ENCODE measurements at places on chromosomes 5 and 9.

GRCh38 chr5:565782-566440 is 41.7 kb upstream of the SLC9A3 start:
- no peak for DNase-seq

GRCh38 chr9:8457055-8457454 is 657.5 kb upstream of the DMAC1 start:
- DNase-seq, result no peak

- no peak for DNase-seq
Observed at GRCh38 chr9:21615446-21615845, 133.3 kb upstream of the IFNE start.

DNA sequence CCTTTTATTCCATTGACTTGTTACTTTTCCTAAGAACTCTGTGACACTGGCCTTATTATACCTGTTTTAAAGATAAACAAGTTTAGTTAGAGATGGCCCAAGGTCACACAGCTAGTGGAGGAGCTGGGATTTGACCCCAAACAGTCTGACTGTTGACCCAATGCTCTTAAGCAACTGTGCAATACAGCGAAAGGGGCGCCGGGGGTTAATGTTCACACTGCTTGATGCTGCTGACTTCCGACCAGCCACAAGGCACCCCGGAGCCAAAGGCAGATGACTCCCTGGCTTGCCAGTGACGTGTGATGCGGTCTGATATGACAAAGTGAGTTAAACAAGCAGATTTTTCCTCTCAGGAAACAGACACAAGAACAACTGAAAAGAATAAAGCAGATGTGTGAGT is 23.9 kb downstream of the PIK3R1 start:
- DNase-seq, result peak; percentile 63

DNA sequence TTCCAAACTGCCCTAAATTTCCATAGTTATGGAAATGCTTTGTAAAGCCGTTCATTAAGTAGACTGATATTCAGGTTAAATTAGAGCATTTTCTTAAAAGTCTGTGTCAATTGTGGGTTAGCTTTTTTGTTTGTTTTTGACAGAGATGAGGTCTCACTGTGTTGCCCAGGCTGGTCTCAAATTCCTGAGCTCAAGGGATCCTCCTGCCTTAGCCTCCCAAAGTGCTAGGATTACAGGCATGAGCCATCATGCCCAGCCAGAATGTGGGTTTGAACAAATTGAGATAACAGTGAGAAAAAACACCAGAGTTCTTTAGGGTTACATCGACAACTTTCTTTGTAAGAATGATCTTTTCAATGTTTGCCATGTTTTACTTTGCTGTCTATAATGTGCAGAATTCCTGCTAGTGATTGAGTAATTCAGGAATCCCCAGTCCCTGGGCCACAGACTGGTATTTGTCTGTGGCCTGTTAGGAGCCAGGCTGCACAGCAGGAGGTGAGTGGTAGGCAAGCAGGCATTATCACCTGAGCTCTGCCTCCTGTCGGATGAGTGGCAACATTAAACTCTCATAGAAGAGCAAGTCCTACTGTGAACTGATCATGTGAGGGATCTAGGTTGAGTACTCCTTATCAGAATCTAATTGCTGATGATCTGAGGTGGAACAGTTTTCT is 80.5 kb downstream of the RAI14 start:
- no peak for DNase-seq

DNA sequence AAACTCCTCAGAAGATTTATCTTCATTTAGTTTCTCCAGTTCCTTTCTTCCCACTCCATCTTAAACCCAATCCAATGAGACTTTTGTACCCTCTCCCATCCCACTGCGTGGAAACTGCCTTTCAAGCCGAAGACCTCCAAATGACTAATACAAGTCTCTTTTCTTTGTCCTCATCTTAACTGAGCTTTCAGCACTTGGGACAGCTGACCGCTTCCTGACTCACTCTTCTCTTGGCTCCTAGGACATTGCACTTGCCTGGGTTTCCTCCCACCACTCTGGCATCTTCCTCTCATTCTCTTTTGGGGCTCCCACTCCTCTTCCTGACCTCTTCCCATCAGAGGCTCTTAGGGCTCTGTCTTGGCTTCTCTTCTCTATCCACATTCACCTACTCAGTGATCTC is 243.7 kb downstream of the HSPA4 start:
- DNase-seq, result no peak

DNA sequence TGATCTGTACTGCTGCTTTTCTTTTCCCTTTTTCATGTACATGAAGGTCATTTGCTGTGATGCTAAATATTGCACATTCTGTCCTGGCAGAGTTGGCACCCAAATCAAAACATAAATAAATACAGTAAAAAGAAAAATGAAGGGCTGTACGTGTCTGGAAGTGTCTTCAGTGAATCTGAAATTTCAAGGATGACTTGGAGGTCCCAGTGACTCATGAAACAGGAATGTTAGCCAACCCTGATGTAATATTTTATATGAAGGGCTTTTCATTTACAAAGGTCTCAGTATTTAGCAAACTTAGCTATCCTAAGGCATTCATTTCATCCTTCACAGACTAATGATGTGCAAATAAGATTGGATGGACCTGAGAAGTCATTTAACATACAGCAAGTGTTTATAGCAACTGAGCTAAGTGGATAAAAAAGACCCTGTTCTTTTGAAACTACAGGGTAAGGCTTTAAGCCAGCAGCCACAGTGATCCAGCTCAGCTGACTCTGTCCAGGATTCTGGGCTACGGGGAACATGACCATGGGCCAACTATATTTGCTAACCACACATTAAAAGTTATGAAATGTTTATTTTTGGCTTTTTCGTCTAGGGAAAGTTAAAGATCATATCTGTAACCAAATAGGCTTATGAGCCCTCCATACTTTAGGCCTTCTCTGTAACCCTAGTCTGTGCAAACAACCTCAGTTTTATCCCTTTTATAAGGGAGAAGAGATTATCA is 104.0 kb upstream of the DMRTA1 start:
- no peak for DNase-seq

GRCh38 chr9:84492366-84493159 is 152.0 kb upstream of the SLC28A3 start:
- no peak for DNase-seq

- no peak for DNase-seq
Observed at GRCh38 chr5:179378441-179379271, 33.4 kb upstream of the ADAMTS2 start.

- DNase-seq, result no peak
Observed at GRCh38 chr9:136907011-136907914, 20.9 kb downstream of the TRAF2 start.

GRCh38 chr9:124342776-124343485 is 72.3 kb downstream of the PSMB7 start:
- no peak for DNase-seq

- no peak for DNase-seq
Observed at GRCh38 chr5:147461915-147462314, 48.0 kb downstream of the DPYSL3 start.

DNA sequence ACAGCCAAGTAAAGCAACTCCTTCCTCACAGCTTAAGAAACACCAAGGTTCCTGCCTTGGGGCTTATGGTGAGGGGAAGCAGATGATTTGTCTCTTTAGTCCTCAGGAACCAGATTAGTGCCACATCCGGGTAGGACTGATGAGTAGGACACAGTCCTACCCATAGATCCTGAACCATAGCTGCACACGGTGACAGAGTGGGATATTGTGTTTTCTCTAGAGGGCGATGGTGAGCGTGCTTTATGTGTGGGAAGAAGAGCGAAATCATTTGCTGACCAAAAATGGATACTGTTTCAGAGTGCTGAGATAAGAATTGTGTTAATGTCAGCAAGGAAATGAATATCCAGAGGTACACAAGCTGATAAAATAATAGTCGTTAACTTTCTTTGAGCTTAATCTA is 209.0 kb upstream of the FBXL7 start:
- DNase-seq, result no peak

GRCh38 chr5:146179696-146180095 is 2.8 kb downstream of the LARS1 start:
- DNase-seq, result no peak

DNA sequence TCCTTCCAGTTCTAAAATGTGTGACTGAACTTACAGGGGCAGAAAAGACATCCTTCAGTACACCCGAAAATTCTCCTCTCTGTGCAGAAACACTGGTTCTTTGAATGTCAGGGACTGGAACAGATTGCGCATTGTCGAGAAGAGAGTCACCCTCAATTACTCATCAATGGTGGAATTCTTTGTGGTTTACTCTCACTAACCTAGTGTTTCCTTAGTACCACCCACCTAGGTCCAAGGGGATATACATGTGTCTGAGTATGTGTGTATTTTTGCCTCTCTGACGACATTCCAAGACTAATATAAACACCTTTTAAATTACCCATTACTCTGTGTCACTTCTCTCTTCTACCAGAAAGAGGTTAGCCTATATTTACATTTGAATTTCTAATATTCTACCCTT is 660.8 kb downstream of the TLE1 start:
- DNase-seq, result no peak

DNA sequence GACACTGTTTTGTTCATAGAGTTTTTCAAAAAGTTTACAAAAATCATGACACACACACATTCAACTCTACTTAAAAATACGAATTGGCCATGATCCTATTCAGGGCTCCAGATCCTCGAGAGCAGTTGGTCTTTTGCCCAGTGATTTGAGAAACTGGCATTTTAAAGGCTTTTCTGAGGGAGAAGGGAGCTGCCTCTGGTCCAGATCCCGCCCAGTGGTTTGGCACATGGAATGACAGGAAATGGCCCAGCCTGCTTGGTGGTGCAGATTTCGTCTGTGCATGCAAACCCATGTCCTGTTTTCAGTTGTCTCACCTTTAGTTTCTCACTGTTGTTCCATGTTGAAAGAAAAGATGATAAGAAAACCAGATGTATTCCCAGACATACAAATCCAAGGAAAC is 3.6 kb downstream of the CAMK4 start:
- DNase-seq, result no peak

GRCh38 chr5:82513738-82514137 is 235.6 kb upstream of the RPS23 start:
- DNase-seq, result no peak

DNA sequence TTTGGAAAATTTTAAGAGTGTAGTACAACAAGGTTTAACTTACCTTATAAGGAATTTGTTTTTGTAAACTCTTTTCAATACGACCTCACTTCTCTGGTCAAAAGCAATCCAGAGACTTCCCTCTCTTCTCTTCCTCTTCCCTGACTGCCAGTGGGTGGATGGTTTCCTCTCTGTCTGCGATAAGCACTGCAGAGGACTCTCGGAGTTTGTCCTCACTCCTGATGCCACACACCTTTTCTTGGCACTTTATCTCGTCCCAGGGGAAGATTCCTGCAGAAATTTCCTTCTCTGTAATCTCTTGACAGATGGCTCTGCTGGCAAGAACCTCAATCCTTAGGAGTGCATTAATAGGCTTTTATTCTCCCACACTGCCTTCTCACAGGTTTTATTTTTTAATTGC is 641.6 kb downstream of the NR2F1-AS1 start:
- DNase-seq, result no peak

DNA sequence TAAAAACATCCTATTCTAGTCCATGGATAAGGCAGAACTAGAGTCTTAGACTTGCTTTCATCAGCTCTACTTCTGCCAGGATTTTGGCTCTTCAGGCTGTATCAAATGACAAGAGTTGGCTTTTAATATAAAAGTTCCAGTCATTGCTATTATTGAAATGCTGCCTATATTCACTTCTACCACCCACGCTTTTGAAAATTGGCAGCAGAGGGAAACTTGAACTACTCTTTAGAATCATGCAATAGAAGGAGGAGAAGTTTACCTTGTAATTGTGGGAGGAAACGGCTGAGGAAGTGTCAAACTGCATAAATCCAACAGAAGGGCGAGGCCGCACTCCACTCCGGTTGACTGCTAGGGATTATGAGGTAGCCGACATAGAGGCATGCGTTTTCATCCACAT is 122.6 kb upstream of the BASP1 start:
- DNase-seq, result no peak

GRCh38 chr5:150514708-150515211 is 6.8 kb downstream of the NDST1 start:
- DNase-seq, result no peak

- no peak for DNase-seq
Observed at GRCh38 chr5:173618927-173619519, 2.6 kb upstream of the BOD1 start.

- DNase-seq, result no peak
Observed at GRCh38 chr9:110744715-110745384, 76.3 kb downstream of the MUSK start.

- no peak for DNase-seq
Observed at GRCh38 chr9:92718086-92719001, 46.3 kb downstream of the BICD2 start.

DNA sequence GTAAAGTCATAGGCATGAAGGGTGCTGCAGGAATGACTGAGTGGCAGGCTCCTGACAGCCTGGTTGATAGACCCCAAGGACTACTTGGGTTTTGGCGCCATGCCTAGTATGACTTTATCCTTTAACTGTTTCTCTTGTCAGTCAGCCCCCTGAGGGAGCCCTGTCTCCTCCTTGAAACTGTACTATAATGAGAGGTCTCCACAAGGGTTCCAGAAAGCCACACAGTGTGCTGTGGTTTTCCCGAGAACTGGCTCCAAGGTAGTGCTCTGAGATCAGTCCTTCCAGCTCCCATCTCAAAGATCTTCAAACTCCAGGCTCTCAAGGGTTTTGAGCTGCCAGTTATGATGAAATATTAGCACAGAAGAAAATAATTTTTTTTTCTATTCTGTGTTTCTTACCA is 26.7 kb upstream of the TNC start:
- no peak for DNase-seq

GRCh38 chr5:102087906-102088305 is 208.2 kb downstream of the SLCO4C1 start:
- DNase-seq, result no peak

DNA sequence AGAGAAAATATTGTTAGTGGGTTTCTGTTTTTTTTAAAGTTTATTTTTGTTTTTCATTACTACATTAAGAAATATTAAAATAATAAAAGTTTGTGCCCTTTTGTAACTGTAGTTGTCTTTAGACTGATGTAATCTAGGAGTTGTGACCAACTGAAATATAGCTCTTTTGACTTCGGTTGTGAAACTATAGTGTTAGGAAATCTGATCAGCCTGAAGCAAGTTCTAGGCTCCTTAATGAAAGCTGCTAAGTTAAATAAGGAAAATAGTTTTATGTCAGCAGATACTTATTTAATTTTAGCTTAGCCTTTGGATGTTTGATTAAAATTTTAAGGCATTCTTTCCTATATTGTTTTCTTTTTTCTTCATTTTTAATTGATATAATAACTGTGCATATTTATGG is 14.2 kb downstream of the AP3S1 start:
- DNase-seq, result no peak

- no peak for DNase-seq
Observed at GRCh38 chr5:125109293-125109692, 362.9 kb upstream of the ZNF608 start.

DNA sequence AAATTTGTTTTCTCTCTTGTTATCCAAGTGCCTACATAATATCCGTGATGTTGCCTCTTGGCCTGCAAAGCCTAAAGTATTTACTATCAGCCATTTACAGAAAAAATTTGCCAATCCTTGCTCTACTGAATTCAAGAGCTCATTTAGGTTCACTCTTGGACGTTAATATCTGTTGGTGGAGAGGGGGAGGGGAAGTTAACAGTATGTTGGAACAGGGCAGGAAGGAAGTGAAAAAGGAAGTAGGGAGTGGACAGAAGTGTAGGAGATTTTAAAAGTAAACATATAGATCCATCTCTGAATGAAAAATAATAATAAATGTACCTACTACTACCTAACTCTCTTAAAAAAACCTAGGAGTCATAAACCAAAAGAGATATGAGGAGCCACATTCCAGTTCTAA is 32.8 kb downstream of the ZNF608 start:
- DNase-seq, result no peak
